ENCODE measurements at places on chromosomes 5 and 9. TPM values are rescaled to one million over a fixed set of nuclear protein-coding genes. Genes with fewer than 3 reads are reported as not detected.

- DNase-seq = peak; percentile 58
These were observed 6.0 kb downstream of the WDR5 start for GRCh38 chr9:134141906-134142305.

PTTG1 gene
- 29.8 TPM for total RNA-seq

ZDHHC11B gene
- total RNA-seq = not detected

GRCh38 chr9:93324191-93324834, 127.2 kb upstream of the FAM120A start:
- DNase-seq = no peak

GRCh38 chr5:14238272-14238671, 95.1 kb downstream of the TRIO start:
- DNase-seq = no peak

DNA sequence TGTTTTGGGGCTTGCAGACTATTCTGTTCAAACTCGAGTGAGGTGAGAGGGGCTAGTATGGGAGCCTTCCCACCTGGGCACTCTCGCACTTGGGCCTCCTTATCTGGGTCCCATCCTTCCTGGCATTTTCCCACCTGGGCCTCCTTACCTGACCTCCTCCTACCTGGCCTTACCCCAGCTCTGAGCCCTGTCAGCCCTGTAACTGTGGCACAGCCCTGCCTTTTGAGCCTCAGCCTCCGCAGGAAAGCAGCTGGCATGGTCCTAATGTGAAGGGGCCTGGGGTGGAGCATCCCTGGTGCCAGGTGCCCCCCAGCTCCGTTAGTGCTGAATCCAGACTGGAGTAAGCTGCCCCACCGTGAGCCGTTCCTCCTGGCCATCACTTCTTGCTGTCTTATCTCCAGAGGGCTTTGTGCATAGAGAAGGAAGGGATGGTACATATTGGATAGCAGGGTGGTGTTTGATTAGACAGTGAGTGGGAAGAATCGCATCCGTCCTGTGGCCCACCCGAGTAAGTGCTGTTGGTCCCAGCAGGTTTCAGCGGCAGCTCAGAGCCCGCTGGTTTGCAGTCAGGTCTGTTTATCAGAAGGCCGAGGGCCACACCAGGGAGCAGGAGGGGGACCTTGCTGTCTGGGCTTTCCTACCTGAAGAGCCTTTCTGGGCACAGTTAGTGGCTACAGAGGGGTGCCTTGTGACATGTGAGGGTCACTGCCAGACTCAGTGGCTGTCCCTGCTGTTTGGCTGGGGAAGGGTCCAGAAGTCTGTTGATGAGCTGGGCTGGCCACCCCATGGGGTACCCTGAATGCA, 76.5 kb downstream of the WNK2 start:
- peak; percentile 66 for DNase-seq

- no peak for DNase-seq
These were observed 96.3 kb upstream of the DAP start for GRCh38 chr5:10857338-10857733.

KDM4C gene
- 50.1 TPM for total RNA-seq

DNA sequence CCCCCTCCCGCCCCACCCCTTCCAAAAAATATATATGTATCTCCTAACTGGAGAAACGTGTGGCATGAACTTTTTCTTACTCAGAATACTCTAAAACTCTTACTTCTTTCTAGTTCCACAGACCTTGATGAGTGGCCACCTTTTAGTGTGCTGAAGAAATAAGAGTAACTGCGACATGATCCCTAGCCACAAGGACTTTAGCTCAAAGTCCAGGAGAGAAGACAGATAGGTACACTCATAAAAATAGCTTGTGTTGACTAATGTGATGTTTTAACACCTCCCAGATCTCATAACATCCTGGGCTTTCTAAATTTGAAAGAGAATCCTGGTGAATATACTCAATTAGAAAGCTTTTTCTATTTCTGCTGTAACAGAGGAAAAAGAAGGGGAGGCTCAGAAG, 1005.0 kb upstream of the DMAC1 start:
- no peak for DNase-seq

SLC6A18 gene
- not detected for total RNA-seq

AGTPBP1 gene
- 14.4 TPM for total RNA-seq

DNA sequence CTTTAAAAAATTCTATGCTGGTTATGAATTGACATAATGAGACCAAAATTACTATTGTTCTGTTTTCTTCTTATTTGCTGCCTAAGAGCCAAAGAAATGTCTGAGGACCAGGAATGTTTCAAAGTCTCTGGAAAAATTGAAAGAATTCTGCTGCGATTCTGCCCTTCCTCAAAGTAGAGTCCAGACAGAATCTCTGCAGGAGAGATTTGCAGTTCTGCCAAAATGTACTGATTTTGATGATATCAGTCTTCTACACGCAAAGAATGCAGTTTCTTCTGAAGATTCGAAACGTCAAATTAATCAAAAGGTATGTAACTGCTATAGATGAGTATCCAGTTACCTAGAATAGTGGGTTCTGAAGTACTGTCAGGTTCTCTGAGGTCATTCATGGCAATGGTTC, 10.3 kb upstream of the DHFR start:
- DNase-seq = no peak

DNA sequence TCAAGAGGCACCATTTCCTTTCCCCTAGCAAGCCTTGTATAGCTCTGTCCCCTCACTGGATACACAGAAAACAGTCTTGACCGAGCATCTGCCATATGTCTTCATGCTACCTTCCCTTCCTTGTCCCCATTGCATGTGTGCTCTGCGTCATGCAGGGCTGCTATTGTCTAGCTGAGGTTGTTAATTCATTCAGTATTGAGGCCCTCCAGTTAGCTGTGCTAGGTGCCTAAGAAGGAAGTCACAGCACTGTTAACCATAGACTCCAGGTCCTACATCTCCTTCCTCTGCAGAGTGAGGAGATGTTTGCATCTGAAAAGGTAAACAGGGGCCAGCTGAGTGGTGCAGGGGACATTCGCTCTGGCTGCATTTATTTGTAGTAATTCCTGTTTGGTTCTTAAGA, 48.2 kb downstream of the SLC1A3 start:
- DNase-seq = no peak

GADD45G gene
- 0.88 TPM for total RNA-seq

GRCh38 chr9:86454701-86455615, 100.7 kb upstream of the TUT7 start:
- DNase-seq = peak; percentile 48

CORO2A gene
- 0.72 TPM for total RNA-seq

DNA sequence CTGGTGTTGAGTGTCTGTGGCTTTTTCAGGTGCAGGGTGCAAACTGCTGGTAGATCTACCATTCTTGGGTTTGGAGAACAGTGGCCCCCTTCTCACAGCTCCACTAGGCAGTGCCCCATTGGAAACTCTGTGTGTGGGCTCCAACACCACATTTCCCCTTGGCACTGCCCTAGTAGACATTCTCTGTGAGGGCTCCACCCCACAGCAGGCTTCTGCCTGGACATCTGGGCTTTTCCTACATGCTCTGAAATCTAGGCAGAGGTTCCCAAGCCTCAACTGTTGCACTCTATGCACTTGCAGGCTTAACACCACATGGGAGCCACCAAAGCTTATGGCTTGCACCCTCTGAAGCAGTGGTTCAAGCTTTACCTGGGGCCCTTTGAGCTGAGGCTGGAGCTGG, 80.9 kb downstream of the BARX1 start:
- DNase-seq = no peak

TMEM215 gene
- not detected for total RNA-seq

CHSY3 gene
- total RNA-seq = 12.4 TPM

GRCh38 chr5:148636353-148636752, 18.0 kb downstream of the HTR4 start:
- DNase-seq = no peak

GRCh38 chr9:31700252-31701045, 684.0 kb upstream of the ACO1 start:
- no peak for DNase-seq

PTGS1 gene
- total RNA-seq = 3.2 TPM

GRCh38 chr9:304106-304505, 89.4 kb downstream of the DOCK8 start:
- no peak for DNase-seq

- DNase-seq = no peak
These were observed 5.7 kb downstream of the PAM start for GRCh38 chr5:102760815-102761214.

DNA sequence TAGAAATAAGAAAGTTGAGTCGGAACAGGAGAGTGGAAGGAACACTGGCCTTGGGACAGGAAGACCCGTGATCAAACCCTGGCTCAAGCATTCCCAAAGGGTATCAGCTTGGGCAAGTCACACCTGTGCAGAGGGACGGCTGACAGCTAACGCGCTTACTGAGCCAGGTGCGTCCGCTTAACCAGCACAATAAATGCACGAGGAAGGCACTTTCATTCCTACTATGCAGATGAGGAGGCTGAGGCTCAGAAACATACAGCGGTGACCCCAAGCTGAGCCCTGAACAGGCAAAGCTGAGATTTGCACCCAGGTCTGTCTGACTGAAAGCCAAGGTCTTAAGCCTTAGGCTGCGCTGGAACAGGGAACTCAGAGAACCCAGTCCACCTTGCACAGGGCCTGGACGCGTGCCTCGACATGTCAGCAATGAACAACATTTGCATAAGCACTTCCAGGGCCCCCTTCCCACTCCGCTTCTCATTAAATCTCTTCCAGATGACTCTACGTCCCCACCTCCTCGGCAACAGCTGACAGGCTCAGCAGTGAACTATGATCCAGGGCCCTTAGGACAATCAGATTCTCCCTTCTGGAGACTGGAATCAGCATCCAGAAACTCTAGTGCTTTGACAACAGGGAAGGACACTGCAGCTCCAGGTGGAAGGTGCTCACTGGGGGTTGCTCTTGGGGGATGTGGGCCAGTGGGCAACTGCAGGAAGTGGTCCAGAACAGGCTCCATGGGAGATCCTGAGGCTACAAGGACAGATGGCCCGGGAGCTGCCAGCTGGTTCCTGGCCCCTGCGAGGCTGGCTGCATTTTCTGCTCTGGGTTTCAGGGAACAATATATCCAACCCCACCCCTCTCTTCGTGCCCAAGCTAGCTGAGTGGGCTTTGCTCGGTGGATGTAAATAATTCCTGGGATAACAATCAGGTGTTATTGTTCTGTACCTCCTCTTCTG, 35.2 kb downstream of the SH3PXD2B start:
- peak; percentile 71 for DNase-seq

DDX4 gene
- total RNA-seq = not detected

DNA sequence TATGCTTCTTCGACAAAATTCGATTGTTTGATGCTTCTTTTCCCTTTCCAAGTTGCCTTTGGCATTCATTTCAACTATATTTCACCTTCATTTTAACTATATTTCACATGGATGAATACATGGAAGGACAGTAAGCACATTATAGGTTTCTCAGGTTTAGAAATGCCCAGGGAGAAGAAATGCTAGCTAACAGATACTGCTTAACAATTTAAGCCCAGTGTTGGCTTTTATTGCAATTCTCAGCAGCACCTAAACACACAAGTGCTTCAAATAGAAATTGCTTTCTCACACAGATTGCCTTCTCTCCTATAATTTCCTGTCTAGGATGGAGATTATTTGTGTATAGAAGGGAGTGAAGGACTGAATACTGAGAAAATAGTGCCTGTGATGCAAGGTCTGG, 30.2 kb upstream of the SMC5 start:
- no peak for DNase-seq

GRCh38 chr9:4814913-4815312, 22.2 kb downstream of the RCL1 start:
- DNase-seq = no peak

GRCh38 chr5:72020161-72020983, 86.9 kb upstream of the MAP1B start:
- DNase-seq = no peak

GRCh38 chr9:124450241-124450924, at the start of gene ADGRD2:
TSS of gene ADGRD2 (plus strand) at chr9:124450451. CDS start at chr9:124451667, 1,216 bp downstream.
- DNase-seq = peak; percentile 93

- no peak for DNase-seq
These were observed 10.5 kb upstream of the FGF1 start for GRCh38 chr5:142696379-142696778.

DNA sequence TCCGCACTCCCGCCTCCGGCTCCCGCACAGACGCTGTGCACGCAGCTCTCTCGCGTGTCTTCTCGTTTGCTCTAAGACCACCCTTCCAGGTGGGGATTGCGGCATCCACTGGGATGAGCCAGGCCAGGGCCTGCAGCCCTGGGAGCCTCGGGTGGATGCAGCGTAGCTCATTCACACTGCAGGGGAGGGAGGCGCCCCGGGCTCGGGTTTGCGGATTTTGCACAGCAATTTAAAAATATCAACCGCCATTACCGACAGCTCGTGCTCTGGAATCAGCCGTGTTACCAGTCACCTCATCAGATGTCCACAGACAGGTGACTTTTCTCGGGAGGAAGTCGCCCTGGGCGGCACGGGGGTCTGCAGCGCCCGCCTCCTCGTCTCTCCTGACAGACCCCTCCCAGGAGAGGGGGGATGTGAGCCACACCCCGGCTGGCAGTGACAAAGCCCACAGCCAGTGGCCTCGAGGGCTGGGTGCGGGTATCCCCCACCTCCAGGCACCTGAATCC, 20.8 kb upstream of the SLC6A3 start:
- peak; percentile 54 for DNase-seq

- DNase-seq = peak; percentile 57
These were observed 489.2 kb upstream of the MEF2C start for GRCh38 chr5:89372176-89372575.

DNA sequence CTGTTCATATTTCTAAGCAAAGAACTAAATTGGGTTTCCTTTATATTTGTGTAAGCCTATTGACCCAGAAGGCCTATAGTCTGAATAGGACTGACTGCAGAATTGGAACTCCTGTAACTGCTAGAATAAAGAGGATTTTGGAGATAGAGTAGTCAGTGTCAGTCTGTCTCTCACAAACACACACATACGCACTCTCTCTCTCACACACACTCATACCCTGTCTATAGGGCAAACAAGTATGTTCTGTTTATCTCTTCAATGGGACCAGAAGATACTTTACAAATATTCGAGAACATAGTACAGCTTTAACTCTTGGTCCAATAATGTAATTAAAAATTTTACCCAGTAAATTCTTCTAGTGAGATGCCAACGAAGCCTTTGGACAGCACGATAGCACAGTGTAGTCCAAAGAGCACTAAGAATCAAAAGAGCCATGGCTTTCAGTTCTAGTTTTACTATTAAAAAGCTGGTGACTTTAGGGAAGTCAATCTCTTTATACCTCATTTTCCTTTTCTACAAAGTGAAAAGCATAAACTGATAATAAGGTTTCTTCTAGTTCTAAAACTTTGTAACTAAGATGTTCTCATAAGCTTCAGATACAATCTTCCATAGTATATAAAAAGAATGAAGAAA, 19.3 kb downstream of the ABHD17B start:
- DNase-seq = no peak

DNA sequence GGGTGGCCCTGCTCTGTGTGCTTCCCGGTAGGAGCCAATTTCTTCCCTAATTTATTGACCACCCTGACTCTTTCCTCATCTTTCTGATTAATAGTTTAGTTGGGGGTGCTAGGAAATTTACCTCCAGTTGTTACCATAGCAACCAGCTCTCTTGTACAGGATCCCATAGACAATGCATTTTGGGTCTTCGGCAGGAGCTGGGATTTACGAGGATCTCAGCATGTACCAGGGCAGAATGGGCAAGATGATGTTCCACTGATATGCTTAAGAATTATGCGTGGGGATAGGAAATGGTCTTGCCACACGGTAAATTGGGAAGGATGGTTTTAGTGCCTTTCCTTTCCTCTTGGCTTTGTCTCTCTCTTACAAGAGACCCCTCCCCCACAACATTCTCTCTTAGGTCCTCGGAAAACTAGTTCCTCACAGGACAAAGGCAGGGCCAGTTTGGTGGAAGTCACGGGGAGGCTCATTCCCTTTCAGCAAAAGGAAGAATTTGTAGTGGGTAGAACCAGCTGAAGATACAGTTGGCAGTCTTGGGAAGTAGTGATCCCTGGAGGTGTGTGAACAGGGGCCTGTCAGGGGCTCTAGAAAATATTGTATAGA, 133.4 kb upstream of the SHB start:
- no peak for DNase-seq
